ENCODE measurements at places on chromosomes 11 and 22. TPM values are rescaled to one million over a fixed set of nuclear protein-coding genes. Genes with fewer than 3 reads are reported as not detected.

Gene ZNF70
- 2.5 TPM for total RNA-seq

Gene NXPE4
- total RNA-seq, result 3.5 TPM

Gene CCDC88B
- total RNA-seq, result 39.5 TPM

Gene PVALB
- total RNA-seq, result not detected

Gene GCAT
- 9.3 TPM for total RNA-seq

Gene TNNT3
- 14.0 TPM for total RNA-seq

Gene ASCL2
- 7.5 TPM for total RNA-seq

Gene CYP2D6
- 329 TPM for total RNA-seq

Gene SMCO4
- 24.8 TPM for total RNA-seq

GRCh38 chr11:112961146-112961668 lies at the start of gene NCAM1:
TSS of gene NCAM1 (plus strand) at chr11:112961420.
- no peaks in the 10 kb centered on the region for H3K36me3 ChIP-seq
- peak within 1 kb of the TSS; percentile 54 for H3K4me3 ChIP-seq
- H3K27ac ChIP-seq, result peak within 1 kb of the TSS; percentile 46
- no peaks in the 10 kb centered on the region for H3K4me1 ChIP-seq

GRCh38 chr11:72984453-72985077 lies 157.6 kb downstream of the FCHSD2 start:
- no peak overlapping the region for H3K4me3 ChIP-seq
- H3K36me3 ChIP-seq, result peaks cover 6% of the 10 kb centered on the region
- no peaks in the 10 kb centered on the region for H3K27me3 ChIP-seq
- no peak for DNase-seq
- no peak overlapping the region for H3K27ac ChIP-seq

GRCh38 chr22:33747576-33748180 lies 172.6 kb downstream of the LARGE1 start:
- no peaks in the 10 kb centered on the region for H3K36me3 ChIP-seq
- H3K27me3 ChIP-seq, result no peaks in the 10 kb centered on the region
- H3K4me1 ChIP-seq, result peaks cover 16% of the 10 kb centered on the region
- H3K27ac ChIP-seq, result peak overlapping the region; percentile 38
- peak; percentile 74 for DNase-seq
- H3K4me3 ChIP-seq, result no peak overlapping the region

- no peaks in the 10 kb centered on the region for H3K36me3 ChIP-seq
- no peak overlapping the region for H3K27ac ChIP-seq
- DNase-seq, result no peak
- H3K4me3 ChIP-seq, result no peak overlapping the region
Measured at GRCh38 chr11:11070976-11071375, 213.1 kb upstream of the ZBED5 start.

GRCh38 chr11:108117746-108118371 lies 3.5 kb upstream of the ACAT1 start:
- no peak overlapping the region for H3K27ac ChIP-seq
- H3K4me3 ChIP-seq, result no peak overlapping the region
- H3K36me3 ChIP-seq, result no peaks in the 10 kb centered on the region
- no peak for DNase-seq
- H3K27me3 ChIP-seq, result no peaks in the 10 kb centered on the region

GRCh38 chr22:19549428-19549827 lies 25.2 kb upstream of the CLDN5 start:
- no peak for DNase-seq
- H3K27me3 ChIP-seq, result no peaks in the 10 kb centered on the region
- H3K36me3 ChIP-seq, result no peaks in the 10 kb centered on the region
- no peak overlapping the region for H3K27ac ChIP-seq

DNA sequence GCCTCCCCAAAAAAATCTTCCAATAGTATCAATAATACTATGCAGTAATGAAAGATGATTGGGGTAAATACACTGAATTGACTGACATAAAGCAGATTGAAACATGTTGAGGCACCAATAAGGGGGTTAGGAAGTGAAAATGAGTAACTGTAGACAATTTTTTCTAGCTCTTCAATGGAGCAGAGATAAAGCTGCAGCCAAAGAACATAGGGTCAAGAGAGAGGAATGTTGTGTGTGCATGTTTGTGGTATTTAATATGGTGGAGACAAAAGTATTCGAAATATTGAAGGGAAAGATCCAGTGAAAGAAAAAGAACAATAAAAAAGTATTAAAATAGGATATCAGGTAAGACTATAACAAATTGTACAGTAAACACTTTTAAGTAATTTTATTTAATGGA lies 450.0 kb upstream of the CCDC179 start:
- no peak overlapping the region for H3K27ac ChIP-seq
- H3K36me3 ChIP-seq, result no peaks in the 10 kb centered on the region
- H3K4me3 ChIP-seq, result no peak overlapping the region
- no peaks in the 10 kb centered on the region for H3K27me3 ChIP-seq

- H3K4me1 ChIP-seq, result peaks cover 5% of the 10 kb centered on the region
- DNase-seq, result no peak
- H3K4me3 ChIP-seq, result no peak overlapping the region
- peaks cover 5% of the 10 kb centered on the region for H3K27me3 ChIP-seq
Measured at GRCh38 chr11:61918251-61918937, 1.0 kb upstream of the RAB3IL1 start.

- no peaks in the 10 kb centered on the region for H3K27me3 ChIP-seq
- H3K4me1 ChIP-seq, result no peaks in the 10 kb centered on the region
- no peak overlapping the region for H3K27ac ChIP-seq
- no peak for DNase-seq
- H3K4me3 ChIP-seq, result no peak overlapping the region
- no peaks in the 10 kb centered on the region for H3K36me3 ChIP-seq
Measured at GRCh38 chr11:32448232-32448631, 12.9 kb upstream of the WT1 start.

DNA sequence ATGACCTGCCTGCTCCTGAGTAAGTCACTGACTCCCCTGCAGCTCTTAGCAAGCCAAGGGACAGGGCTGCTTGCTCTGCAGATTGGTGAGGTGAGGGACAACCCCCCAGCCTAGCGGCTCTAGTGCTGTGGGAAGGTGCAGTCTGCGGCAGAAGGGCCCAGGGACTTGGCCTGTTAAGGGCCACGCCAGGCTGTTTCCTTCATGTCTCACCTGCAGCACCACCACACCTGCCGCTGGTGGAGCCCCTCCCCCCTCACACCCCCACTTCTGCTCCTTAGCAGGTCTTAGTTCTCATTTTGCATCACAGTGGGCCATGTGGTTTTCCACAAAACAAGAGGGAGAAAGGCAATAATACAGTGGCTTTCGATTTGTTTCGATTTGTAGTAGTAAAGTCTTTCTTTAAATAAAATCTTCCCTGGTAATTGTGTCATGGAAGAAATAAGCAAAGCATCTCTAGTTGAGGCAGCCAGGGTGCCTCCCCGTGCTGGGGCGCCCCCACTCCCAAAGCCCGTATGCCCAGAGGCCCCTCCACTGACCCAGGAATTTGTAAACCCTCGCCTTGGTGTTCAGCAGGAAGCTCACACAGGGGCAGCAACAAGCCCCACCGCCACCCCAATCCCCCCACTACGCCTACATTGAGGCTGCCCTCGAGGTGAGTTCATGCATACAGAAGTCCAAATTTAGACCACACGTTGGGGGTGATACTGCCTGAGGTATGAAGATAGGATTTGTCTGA lies 86.5 kb upstream of the CLDN5 start:
- no peak overlapping the region for H3K4me3 ChIP-seq
- peak; percentile 68 for DNase-seq
- no peaks in the 10 kb centered on the region for H3K27me3 ChIP-seq
- H3K36me3 ChIP-seq, result no peaks in the 10 kb centered on the region
- no peaks in the 10 kb centered on the region for H3K4me1 ChIP-seq

DNA sequence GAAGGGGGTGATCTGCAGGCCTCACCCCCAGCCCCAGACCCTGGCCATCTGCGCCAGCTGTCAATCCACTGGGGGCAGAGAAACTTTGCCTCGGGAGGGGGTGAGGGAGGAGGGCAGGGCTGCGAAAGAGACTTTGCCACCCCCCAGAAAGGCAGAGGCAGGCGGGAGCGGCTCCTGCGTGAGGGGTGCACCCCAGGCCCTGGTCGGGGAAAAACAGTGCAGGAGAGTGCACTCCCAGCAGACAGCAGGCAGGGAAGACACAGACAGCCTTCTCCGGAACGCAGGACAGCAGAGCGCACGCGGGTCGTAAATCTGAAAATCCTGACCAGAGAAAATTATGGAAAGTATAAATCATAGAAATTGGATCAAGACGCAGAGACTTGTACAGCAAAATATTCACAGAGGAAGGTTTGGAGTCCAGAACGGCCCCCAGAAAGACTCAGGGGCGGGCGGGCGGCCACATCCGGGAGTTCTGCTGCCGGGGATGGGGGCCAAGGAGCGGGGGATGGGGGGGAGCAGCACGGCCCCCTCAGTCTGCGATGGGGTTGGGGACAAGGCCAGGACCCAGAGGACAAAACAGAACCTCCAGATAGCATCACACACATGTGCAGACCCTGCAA lies 8.0 kb upstream of the MRPL23 start:
- H3K27me3 ChIP-seq, result no peaks in the 10 kb centered on the region
- no peak overlapping the region for H3K4me3 ChIP-seq
- H3K36me3 ChIP-seq, result no peaks in the 10 kb centered on the region
- DNase-seq, result no peak
- no peak overlapping the region for H3K27ac ChIP-seq

DNA sequence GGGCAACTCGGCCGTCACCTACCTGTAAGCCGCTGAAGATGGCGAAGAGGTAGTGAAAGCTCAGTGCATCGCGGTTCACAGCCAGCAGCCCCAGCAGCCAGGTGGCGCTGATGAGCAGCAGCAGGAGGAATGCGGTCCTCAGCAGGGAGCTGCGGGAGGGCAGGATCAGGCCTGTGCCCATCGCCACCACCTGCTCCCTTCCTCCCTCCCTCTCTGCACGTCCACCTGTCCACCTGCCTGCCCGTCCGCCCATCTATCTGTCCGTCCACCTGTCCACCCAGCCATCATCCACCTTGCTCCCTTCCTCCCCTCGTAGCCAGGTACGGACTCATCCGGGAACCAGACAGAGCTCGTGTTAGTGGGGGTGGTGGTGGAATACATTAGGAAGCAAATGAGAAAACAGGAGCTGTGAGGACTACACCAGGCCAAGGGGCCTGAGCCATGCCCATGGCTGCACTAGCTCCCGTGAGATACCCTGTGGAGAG lies 32.2 kb downstream of the TRMU start:
- no peaks in the 10 kb centered on the region for H3K36me3 ChIP-seq
- DNase-seq, result peak; percentile 78
- H3K27me3 ChIP-seq, result no peaks in the 10 kb centered on the region
- H3K4me1 ChIP-seq, result peaks cover 6% of the 10 kb centered on the region
- H3K4me3 ChIP-seq, result no peak overlapping the region
- no peak overlapping the region for H3K27ac ChIP-seq

- H3K27ac ChIP-seq, result no peak overlapping the region
- H3K4me1 ChIP-seq, result no peaks in the 10 kb centered on the region
- peaks cover 14% of the 10 kb centered on the region for H3K36me3 ChIP-seq
- H3K4me3 ChIP-seq, result no peak overlapping the region
- no peak for DNase-seq
Measured at GRCh38 chr11:73234471-73235181, 16.5 kb downstream of the P2RY2 start.

GRCh38 chr11:27462543-27462942 lies 10.0 kb downstream of the LGR4 start:
- no peak overlapping the region for H3K27ac ChIP-seq
- H3K36me3 ChIP-seq, result no peaks in the 10 kb centered on the region
- H3K27me3 ChIP-seq, result no peaks in the 10 kb centered on the region
- no peak for DNase-seq
- H3K4me1 ChIP-seq, result no peaks in the 10 kb centered on the region
- H3K4me3 ChIP-seq, result no peak overlapping the region

GRCh38 chr11:96309016-96309642 lies 33.9 kb downstream of the MAML2 start:
- H3K27me3 ChIP-seq, result no peaks in the 10 kb centered on the region
- no peak for DNase-seq
- H3K36me3 ChIP-seq, result no peaks in the 10 kb centered on the region

- no peak overlapping the region for H3K4me3 ChIP-seq
- H3K27ac ChIP-seq, result no peak overlapping the region
- no peak for DNase-seq
- H3K27me3 ChIP-seq, result no peaks in the 10 kb centered on the region
- no peaks in the 10 kb centered on the region for H3K36me3 ChIP-seq
- H3K4me1 ChIP-seq, result peaks cover 4% of the 10 kb centered on the region
Measured at GRCh38 chr11:43789700-43790443, 90.8 kb upstream of the ALKBH3 start.

DNA sequence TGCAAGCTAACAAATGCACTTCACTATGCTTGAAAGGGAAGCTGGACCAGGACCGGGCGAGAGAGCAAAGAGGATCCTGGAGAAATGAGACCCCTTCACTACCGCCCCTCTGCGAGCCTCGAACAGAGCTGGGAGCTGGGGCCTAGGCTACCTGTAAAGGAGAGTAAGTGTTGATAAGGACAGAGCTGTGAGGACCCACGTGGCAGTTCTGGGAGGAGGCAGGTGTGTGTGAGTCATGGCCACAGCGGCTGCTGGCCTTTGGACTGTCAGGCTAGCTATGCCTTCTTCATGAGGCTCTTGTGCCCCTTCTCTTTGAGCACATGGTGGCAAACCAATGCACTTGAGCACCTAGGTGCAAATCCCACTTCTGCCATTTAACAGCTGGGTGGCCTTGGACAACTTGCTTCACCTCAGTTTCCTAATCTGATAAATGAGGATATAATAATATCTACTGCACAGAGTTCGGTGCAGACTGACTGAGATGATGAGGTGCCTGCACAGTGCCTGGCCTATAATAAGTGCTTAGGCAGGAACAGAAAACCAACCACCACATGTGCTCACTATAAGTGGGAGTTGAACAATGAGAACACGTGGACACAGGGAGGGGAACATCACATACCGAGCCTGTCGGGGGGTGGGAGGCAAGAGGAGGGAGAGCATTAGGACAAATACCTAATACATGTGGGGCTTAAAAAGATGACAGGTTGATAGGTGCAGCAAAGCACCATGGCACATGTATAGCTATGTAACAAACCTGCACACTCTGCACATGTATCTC lies 35.3 kb upstream of the KCNJ11 start:
- H3K4me3 ChIP-seq, result no peak overlapping the region
- no peaks in the 10 kb centered on the region for H3K36me3 ChIP-seq
- H3K27me3 ChIP-seq, result no peaks in the 10 kb centered on the region
- DNase-seq, result no peak
- H3K27ac ChIP-seq, result no peak overlapping the region
- no peaks in the 10 kb centered on the region for H3K4me1 ChIP-seq

DNA sequence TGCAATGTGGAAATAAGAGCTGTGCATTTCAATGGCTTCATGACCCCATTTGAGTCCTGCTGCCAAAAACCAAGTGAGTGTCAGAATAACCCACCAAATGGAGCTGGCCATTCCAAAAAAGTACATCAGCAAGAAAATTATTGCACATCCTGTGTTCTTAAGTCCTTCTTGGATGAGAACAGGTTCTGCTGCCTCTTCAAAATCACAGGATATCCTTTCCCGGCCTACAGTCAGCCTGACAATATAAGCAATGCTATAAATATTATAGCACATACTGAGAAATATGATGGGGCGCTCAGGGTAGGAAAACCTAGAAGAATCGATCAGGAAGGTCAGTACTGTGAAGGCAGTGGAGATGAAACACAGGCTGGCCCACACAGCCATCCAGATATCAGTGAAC lies 3.5 kb downstream of the FZD4 start:
- no peak overlapping the region for H3K4me3 ChIP-seq
- H3K36me3 ChIP-seq, result no peaks in the 10 kb centered on the region
- peak overlapping the region; percentile 33 for H3K27ac ChIP-seq
- H3K4me1 ChIP-seq, result peaks cover 9% of the 10 kb centered on the region
- no peak for DNase-seq
- no peaks in the 10 kb centered on the region for H3K27me3 ChIP-seq

GRCh38 chr11:4041731-4042391 lies 52.7 kb upstream of the RRM1 start:
- H3K27me3 ChIP-seq, result no peaks in the 10 kb centered on the region
- no peaks in the 10 kb centered on the region for H3K36me3 ChIP-seq
- H3K4me3 ChIP-seq, result no peak overlapping the region
- no peak for DNase-seq

GRCh38 chr11:94731880-94732601 lies 36.1 kb upstream of the AMOTL1 start:
- H3K36me3 ChIP-seq, result no peaks in the 10 kb centered on the region
- peak overlapping the region; percentile 56 for H3K27ac ChIP-seq
- H3K4me1 ChIP-seq, result no peaks in the 10 kb centered on the region
- H3K4me3 ChIP-seq, result no peak overlapping the region
- DNase-seq, result no peak
